ENCODE measurements at places on chromosomes 11 and 22. TPM values are rescaled to one million over a fixed set of nuclear protein-coding genes. Genes with fewer than 3 reads are reported as not detected.

Gene CSNK2A3
- total RNA-seq, result 2.0 TPM

Gene MYEOV
- 1.2 TPM for total RNA-seq

Gene OSM
- total RNA-seq, result not detected

Gene NOX4
- 37.7 TPM for total RNA-seq

Gene MMP3
- not detected for total RNA-seq

Gene RPL3
- 1,628 TPM for total RNA-seq

Gene LDLRAD3
- total RNA-seq, result 22.1 TPM

Gene HORMAD2
- not detected for total RNA-seq

Gene MAPK8IP1
- total RNA-seq, result 8.9 TPM

Gene RSF1
- 30.2 TPM for total RNA-seq

Gene OVOL1
- total RNA-seq, result not detected

Gene MMP27
- total RNA-seq, result not detected

Gene KCNJ11
- total RNA-seq, result 1.0 TPM

Gene UPK3A
- not detected for total RNA-seq

Gene FLRT1
- total RNA-seq, result not detected

Gene DMC1
- total RNA-seq, result 1.3 TPM

Gene H19
- total RNA-seq, result 91.3 TPM

Gene CD3G
- total RNA-seq, result not detected

Gene RBMXL2
- total RNA-seq, result not detected

Gene ZDHHC13
- total RNA-seq, result 31.9 TPM

Gene OR52N4
- not detected for total RNA-seq

Gene TNRC6B
- total RNA-seq, result 38.2 TPM

Gene ELMOD1
- total RNA-seq, result not detected

Gene SAAL1
- total RNA-seq, result 19.9 TPM

Gene MMP10
- 39.8 TPM for total RNA-seq

Gene FADS3
- 239 TPM for total RNA-seq

Gene HMOX1
- total RNA-seq, result 60.6 TPM
